ENCODE measurements at places on chromosomes 12 and 14.

DNA sequence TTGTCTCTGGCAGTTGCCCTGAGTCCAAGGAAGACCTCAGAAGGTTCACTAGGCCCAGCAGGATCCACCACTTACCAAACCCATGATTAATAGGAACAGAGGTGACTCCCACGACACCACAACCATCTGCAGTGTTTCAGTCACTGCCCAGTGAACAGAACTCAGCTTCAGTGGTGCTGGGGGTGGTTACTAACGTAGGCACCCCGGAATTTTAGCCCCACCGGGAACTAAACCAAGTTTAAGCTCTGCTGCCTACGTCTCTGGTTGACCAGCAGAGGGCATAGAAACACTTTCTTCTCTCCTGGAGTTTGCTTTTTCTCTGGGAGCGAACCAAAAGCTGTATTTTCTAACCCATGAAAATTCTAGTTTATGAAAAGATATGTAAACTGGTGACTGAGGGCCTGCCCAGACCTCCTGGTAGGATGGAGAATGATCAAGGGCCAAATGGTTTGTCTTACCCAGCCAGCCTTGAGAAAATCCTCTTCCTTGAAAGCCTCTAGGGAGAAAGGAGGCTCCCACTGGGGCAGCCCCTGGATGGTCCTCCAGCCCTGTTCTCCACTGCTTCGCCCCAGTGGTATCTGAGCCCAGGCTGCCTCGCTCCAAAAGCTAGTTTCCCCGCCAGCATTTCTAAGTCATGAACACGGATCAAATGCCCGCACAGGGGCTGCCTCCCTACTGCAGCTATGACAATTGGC is 379.8 kb downstream of the DPF3 start:
- DNase-seq: no peak

DNA sequence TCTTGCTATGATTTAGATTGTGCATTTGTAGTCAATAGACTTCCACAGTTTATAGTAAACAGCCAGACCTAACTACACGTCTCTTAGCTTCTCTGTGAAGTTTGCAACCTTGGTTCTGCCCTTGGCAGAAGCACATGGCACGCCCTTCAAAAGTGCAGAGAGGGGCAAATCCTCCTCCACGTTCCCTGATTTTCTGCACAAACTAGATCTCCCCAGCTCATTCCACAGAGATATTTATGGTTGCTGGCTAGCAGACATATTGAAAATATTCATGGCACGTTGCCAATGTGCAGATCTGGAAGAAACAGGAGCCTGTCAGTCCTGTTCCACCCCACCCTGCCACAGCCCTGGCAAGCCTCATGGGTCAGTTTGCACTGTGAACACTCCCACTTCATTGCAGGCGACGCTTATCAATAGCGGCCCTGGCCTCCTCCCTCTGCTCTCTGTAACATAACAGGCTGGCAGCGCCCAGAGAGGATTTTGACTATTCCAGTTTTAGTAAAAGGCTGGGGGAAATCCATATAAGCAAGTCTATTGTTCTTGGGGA is 6.5 kb upstream of the LGALS3 start:
- DNase-seq: no peak

DNA sequence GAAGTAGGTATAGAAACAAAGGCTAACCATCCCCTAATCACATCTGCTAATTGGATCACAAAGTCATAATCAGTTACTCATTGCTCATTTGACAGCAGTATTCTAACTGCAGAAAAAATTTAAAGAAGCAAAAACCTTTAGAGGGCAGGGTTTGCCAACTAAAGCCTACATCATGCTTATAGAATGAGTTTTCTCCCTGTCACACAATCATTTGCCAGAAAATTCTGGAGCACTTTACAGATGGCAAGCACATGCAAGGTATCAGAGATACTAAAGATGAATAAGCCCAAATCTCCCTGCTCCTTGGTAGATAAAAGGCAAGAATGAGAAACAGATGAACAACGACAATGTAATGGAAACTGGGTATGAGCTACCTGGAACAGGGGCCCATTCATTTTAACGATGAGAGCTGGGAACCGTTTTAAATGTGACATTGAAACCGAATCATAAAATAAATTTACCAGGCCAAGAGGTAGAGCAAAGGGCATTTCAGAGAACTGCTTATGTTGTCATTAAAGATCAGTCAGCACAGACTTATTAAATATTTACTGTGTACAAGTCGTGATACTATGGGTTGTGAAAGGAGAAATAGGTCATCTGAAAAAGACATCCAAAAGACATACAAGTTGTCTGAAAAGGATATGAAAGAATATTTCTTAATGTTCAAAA is 211.4 kb upstream of the ABCD2 start:
- DNase-seq: no peak

DNA sequence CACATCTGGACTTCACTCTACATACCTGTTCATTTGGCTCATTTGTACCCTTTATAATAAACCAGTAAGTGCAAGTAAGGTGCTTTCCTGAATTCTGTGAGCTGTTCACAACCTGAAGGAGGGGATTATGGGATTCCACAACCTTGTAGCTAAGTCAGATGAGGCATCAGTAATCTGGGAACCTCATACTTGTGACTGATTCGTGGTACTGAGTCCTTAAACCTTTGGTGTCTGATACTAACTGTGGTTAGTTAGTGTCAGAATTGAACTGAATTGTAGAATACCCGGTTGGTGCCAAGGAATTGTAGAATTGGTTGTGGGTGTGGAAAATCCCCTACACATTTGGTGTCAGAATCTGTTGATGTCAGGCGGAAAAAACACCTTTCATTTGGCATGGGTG is 83.4 kb downstream of the TMX1 start:
- DNase-seq: no peak

GRCh38 chr12:56808954-56809353 is 45.8 kb downstream of the HSD17B6 start:
- no peak for DNase-seq

GRCh38 chr12:66392266-66392915 is 90.1 kb downstream of the HELB start:
- no peak for DNase-seq

DNA sequence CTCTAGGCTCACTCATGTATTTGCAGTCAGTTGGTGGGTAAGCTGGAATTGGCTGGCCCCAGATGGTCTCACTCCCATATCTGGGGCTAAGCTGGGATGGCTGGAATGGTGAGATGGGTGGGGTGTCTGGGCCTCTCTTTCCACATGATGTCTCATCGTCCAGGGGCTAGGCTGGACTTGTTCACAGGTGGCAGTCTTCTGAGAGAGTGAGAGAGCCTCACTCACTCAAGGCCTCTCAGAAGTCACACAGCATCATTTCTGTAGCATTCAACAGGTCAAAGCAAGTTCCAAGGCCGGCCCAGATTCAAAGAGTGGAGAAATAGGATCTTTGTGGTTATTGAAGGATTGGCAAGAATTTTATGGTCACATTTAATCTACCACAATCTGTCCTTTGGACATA is 102.7 kb downstream of the UNC79 start:
- DNase-seq: no peak

DNA sequence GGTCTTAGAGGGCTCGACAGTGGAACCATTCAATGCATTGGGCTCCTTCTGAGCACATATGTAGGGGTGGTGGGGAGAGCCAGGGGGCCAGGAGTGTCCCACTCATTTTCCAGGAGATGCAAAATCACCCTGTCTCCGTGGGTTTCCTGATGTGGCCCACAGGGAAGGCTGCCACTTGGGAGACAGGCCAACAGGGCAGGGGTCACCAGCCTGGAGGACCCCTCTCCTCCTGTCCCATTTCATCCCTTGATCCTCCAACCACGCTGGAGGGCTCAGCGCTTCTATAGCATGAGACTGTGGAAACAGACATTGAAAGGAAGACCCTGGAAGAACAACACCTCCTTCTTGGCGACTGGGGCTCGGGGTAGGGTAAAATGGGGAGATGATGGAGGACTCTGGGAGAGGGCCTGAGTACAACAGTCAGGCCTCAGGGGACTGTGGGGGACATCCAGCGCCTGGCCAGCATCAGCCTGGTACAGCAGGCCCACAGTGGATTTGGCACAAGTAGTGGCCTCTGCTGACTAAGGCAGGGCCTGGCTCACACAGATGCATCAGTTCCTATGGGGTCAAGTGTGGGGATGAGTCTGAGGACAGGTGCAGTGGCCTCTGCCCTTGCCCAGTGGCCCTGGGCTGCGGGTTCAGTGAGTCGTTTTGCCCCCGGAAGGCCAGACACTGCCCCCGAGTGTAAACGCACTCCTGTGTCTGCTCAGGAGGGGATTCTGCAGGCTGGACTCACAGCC is 68.0 kb downstream of the PRIMA1 start:
- no peak for DNase-seq

GRCh38 chr12:68450947-68451260 is 118.7 kb upstream of the MDM1 start:
- no peak for DNase-seq

- DNase-seq: no peak
Observed at GRCh38 chr12:8780389-8780788, 42.0 kb upstream of the A2ML1 start.

- DNase-seq: no peak
Observed at GRCh38 chr14:78157494-78158437, 12.4 kb upstream of the NRXN3 start.

DNA sequence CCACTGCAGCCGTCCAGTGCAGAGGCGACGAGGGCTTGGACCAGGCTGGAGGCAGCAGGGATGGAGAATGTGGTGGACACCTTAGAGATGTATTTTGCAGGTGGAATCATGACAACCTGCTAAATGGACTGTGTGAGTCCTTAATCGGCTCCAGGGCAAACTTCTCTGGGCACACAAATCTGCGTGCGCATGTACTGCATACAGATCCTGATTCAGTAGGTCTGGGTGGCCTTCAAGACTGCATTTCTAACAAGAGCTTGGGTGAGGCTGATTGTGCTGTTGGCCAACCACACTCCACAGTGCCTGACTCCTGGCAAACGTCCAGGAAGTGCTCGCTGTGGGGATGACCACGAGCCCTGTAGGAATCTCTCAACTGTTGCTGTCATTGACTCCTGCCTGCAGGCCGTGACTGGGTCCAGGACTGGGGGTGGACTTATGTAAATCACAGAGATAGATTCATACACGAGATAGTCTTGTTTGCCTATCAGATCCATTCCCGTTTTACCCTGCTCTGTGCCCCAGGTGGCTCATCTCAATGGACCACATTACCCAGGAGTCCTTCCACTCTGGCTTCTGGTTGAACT is 27.2 kb downstream of the JDP2 start:
- DNase-seq: no peak

DNA sequence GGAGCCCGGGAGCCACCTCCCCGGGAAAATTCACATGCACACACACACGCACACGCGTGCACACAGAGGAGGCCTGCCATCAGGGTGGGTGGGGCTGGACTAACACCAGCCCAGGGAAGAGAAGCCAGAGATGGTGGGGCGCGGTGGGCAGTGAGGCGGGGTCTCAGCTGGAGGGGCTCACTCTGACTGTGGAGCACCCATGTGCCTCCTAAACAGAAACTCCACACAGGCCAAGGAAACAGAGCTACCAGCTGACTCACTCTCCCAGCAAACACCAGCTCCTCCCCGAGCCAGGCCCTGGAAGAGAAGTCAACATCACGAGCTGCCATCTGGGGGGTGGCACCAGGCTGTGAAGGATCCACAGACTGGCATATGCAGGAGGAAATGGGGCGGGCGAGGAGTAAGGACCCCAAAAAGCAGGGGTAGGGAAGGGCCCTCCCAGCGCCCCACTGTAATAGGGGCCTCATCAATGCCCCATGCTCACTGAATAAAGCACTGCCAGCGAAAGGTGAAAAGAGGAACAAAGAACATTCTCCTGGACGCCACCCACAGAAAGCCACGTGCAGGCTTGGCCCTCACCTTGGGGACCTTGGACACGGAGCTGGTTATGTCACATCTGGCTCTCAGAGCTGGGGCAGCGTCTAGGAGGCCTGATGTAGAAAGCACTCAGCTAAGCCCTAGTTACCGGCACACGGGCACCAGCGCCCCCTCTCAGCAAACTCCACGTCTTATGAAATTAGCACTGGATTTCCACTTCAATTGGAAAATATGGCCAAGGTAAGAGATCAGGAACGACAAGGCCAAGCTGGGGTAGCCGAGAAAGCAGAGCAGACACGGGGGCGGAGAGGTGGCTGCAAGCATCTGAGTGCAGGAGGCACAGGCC is 8.4 kb upstream of the INF2 start:
- no peak for DNase-seq

DNA sequence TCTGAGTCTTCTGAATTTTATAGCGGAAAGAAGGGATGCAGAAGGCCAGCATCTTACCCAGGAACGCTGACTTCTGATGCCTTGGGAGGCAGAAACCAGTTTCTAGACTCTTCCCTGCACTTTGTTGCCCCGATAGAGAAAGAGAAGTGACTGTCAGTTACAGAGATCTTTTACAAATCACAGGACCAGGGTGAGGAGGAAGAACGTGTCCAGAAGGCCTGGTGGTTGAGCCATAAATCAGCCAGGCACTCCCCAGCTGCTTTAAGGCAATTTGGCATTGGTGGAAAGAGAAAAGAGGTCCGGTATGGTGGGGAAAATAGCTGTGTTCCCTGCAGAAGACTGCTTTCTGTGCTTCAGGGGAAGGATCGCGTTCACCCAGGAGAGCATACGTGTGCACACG is 88.7 kb upstream of the KCNA1 start:
- DNase-seq: no peak

DNA sequence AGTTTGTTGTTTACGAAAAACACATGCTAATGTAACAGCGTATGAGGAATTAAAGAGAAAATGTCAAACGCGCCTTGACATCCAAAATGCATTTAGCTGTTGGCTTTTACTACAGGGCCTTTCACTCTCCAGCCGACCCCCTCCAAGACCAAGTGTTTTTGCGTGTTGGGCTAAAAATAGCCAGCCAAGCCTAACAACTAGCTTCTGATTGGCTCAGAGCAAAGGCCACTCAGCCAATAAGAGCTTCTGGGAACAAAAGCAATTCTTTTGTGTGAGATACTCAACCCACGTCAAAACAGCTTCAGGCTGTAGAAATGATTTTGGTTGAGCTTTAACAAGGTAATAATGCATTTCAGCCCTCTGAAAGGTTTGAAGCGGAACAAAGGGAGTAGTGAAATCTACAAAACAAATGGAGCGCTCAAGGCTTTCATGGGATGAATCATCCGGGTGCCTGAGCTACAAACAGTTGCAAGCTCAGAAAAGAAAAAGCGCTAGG is 198.7 kb upstream of the DCN start:
- no peak for DNase-seq

DNA sequence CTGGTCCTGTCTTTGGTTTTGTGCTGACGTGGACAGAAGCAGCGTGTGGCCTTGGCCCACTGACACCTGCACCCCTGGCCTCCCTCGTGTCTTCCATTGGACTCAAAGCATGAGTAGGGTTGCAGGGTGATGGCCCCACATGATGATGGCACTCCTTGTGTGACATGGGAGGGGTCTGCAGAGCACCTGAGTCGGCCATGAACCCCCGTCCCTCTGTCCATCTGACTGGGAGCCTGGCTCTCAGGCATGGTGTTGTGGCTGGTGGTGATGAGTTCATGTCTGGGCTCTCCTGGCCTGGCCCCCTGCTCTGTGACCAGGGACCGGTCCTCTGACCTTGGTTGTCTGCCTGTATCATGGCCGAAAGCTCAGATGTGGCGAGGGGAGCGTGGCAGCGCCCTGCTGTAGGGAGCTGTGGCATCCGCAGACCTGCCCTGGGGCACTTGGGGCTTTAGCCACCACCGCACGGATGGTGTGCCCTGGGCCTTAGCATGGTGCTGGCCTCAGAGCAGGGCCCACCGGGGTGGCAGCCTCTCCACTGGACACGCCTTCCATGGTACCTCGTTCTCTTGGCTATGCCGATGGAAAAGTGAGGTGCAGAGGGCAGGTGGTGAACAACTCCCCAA is 16.7 kb downstream of the ULK1 start:
- no peak for DNase-seq

All from stimulated activated CD8-positive, alpha-beta memory T cell treated with anti-CD3 and anti-CD28 coated beads, Interleukin-15, amount 100 ng/mL, for 24 hours (primary cell).